ENCODE measurements at places on chromosomes 3 and 15. TPM values are rescaled to one million over a fixed set of nuclear protein-coding genes. Genes with fewer than 3 reads are reported as not detected.

The KBTBD12 gene
- 0.63 TPM for total RNA-seq

DNA sequence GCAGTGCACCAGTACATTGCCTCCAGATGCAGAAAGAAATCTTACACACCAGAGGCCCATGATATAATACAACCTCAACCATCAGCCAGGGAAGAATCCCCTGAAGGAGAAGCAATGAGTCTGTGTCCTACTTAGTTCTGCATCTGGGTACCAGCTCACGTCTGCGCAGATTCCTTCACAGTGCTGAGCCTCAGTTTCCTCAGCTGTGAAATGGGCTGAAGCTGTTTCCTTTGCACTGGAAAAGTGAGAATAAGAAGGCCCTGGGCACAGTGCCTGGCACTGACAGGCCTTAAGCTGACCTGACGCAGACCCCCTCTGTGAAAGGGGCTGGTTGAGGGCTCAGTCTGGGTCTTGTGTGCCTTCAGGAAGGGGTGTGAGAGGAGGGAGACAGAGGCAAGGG is 20.7 kb downstream of the ATP2B2 start:
- no peak overlapping the region for H3K4me3 ChIP-seq
- no peak for DNase-seq
- H3K36me3 ChIP-seq, result no peaks in the 10 kb centered on the region
- no peaks in the 10 kb centered on the region for H3K4me1 ChIP-seq

DNA sequence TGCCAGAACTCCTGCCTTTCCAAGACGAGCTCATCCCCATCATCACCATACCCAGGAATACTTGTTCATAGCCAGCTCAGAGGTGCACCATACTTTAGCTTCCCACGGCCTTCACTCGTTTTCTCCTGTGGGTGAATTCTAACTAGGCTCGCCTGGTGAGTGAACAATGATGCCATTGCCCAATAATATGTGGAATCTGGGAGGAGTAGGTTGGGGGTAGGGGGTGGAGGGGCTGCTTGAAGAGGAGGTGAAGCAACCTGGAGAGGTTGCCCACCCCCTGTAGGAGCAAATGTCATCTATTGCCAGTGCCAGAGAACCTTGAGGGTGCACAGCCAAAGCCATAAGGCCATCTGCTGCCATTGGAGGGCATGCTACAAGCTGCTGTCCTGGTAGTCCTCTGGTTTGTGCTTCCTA is 592 bp upstream of the ZNF445 start:
- H3K27ac ChIP-seq, result no peak overlapping the region
- DNase-seq, result no peak
- peak overlapping the region; percentile 60 for H3K4me3 ChIP-seq
- no peaks in the 10 kb centered on the region for H3K27me3 ChIP-seq
- H3K36me3 ChIP-seq, result no peaks in the 10 kb centered on the region

The GPR176 gene
- total RNA-seq, result 198 TPM

GRCh38 chr3:187994221-187995042 is 159.5 kb upstream of the LPP start:
- no peaks in the 10 kb centered on the region for H3K36me3 ChIP-seq
- H3K27ac ChIP-seq, result no peak overlapping the region
- H3K27me3 ChIP-seq, result no peaks in the 10 kb centered on the region
- H3K4me1 ChIP-seq, result no peaks in the 10 kb centered on the region

DNA sequence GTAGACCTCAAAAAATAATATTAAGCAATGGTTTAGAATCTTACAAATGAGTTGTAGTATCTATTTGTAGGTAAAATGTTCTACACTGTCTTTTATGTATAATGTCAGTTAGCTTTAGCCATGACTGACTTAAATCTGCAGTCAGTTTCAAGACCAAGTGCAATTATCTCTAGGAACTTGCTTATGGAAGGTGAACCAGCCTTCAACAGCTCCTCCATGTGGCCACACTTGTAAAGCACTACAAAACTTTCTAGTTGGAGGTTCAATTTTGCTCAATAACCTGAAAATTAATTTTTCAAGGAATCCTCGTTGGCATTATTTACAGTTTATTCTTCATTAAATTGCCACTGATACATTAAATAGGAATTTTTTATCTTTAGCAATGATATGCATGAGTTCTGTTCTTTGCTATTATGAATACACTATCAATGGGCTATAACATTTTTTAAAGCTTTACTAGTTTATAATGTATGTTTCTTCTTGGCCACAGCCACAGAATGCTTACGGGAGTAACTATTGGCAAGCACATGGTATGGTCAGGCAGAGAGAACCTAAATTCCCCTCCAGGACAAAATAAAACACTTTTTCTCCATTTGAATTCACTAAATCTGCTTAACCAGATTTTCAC is 315.3 kb upstream of the UBE2E2 start:
- no peak overlapping the region for H3K4me3 ChIP-seq
- no peak overlapping the region for H3K27ac ChIP-seq
- H3K36me3 ChIP-seq, result no peaks in the 10 kb centered on the region
- no peaks in the 10 kb centered on the region for H3K27me3 ChIP-seq
- no peaks in the 10 kb centered on the region for H3K4me1 ChIP-seq
- DNase-seq, result no peak

DNA sequence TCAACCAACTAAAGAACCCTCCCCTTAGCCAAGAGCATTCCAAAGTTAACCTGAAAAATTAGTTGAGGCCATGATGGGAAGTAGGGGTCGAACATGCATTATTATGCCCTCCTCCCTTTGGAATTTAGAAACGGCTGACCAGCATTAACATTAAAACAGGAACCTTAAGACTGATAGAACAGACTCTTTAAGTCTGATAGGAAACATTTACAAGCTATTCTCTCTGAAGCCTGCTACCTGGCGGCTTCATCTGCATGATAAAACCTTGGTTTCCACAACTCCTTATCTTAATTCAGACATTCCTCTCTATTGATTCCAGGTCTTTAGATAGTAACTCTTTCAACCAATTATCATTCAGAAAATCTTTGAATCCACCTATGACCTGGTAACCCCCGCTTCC is 331.0 kb downstream of the CGGBP1 start:
- no peak for DNase-seq
- H3K27ac ChIP-seq, result peak overlapping the region; percentile 70
- H3K27me3 ChIP-seq, result no peaks in the 10 kb centered on the region
- H3K4me1 ChIP-seq, result peaks cover 6% of the 10 kb centered on the region
- H3K36me3 ChIP-seq, result peaks cover 11% of the 10 kb centered on the region
- H3K4me3 ChIP-seq, result peak overlapping the region; percentile 34

The CADPS gene
- 10.2 TPM for total RNA-seq

The GOLGA8R gene
- 0.10 TPM for total RNA-seq

The KNG1 gene
- total RNA-seq, result not detected

DNA sequence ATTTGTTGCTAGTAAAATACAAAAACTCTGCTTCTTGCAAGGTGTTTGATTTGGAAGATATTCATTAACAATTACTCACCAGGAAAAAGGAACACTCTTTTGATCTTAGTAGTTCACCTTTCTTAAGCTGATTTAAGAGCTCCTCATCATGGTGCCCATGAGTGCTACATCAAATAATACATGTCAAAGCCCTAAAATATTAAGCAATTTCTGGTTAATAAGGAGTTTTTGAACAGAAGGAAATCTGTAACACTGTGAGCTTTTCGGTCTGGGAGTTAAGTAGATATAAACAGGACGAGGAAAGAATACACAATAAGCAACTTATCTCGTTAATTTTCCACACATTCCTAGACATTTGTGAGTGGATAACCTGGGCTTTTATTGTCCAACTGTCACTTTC is 83.9 kb upstream of the DCBLD2 start:
- no peak for DNase-seq
- no peaks in the 10 kb centered on the region for H3K4me1 ChIP-seq
- H3K4me3 ChIP-seq, result no peak overlapping the region

The SLC9A9 gene
- total RNA-seq, result 1.1 TPM

DNA sequence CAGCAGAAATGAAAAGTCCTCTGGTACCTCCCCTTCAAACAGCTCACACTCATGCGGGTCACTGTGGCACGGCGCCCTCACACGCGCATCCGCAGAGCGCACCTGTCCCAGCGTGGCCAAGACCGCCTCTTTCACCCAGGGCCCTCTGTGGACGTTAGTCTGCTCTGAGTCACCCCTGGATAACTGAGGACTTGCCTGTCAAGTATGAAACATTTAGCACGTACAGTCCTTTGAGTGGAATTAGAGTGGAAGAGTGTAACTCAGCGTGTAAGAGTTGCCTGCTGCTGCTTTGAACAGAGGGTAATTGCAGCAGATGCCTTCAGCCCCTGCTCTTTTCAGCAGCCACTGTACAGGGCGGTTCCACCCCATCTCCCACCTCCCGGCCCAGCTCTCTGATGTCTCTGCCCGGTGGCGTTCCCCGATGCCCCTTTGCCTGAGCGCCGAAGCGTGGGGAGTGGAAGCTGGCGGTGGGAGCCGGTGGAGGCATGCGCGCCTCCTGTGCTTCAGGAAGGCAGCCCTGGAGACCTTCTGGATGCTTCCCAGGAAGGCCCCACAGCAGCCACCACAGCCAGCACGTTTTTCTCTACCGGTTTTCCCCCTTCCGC is 23.0 kb downstream of the CPN2 start:
- peaks cover 11% of the 10 kb centered on the region for H3K27me3 ChIP-seq
- no peaks in the 10 kb centered on the region for H3K36me3 ChIP-seq
- no peak overlapping the region for H3K4me3 ChIP-seq
- DNase-seq, result no peak

GRCh38 chr3:116164039-116164438 is 281.2 kb downstream of the LSAMP start:
- no peaks in the 10 kb centered on the region for H3K27me3 ChIP-seq
- no peaks in the 10 kb centered on the region for H3K4me1 ChIP-seq
- H3K4me3 ChIP-seq, result no peak overlapping the region
- H3K36me3 ChIP-seq, result no peaks in the 10 kb centered on the region
- no peak for DNase-seq

The SPSB4 gene
- 17.2 TPM for total RNA-seq

DNA sequence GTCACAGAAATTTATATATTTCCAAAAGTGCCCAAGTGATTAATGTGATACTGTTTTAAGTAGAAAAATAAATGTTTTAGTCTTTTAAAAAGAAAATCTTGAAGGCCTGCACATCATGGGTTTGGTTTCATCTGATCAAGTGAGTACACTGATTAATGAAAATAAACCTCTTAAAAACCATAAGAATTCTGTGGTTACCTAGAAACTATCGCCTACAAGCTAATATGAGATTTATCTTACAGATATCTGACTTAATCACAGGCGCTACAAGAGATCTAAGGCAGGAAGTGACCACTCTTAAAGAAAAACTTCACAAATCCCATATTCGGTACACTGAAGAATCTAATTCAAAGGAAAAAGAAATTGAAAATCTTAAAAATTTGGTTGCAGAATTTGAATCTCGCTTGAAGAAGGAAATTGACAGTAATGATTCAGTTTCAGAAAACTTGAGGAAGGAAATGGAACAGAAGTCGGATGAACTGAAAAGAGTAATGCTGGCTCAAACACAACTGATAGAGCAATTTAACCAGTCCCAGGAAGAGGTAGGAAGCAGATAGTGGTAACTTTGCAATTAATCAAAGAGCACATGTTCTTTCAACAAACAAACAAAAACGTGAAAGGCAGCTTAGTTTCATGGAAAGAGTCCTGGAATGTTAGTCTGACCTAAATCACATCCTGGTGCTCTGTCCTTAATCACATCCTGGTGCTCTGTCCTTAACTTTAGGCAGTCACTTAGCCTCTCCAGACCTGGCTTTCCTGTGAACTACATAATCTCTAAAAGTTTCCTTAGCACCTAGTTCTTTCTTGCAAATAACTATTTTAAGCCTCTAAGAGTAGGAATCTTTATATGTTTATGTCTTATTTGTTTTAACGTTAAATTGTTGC is 131.8 kb downstream of the CCNL1 start:
- no peak for DNase-seq
- H3K4me3 ChIP-seq, result no peak overlapping the region
- H3K27ac ChIP-seq, result no peak overlapping the region
- no peaks in the 10 kb centered on the region for H3K27me3 ChIP-seq
- H3K36me3 ChIP-seq, result no peaks in the 10 kb centered on the region

Measured in H1 (cell line).